ENCODE measurements at places on chromosomes 5 and 9.

DNA sequence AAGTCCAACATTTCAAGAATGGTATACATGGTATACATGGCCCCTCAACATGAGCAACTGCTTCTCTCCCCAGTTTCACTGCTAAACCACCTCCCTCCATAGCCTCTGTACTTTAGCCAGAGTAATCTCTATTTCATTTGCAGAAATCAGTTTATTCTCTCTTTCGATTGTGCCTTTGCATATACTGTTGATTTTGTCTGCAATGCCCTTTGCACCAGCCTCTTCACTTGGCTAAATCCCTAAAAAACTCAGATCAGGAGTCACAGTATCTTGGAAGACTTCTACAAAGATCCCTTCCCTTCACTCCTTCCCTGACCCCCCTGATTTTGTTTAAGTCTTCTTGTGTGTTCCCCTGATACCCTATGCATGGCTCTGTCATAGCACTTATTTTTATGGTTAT lies 4.9 kb upstream of the CCNG1 start:
- no peak for DNase-seq

- DNase-seq = no peak
These were observed 248.1 kb downstream of the IRX1 start for GRCh38 chr5:3843706-3844105.

- no peak for DNase-seq
These were observed 25.1 kb downstream of the EXD3 start for GRCh38 chr9:137397675-137398423.

- no peak for DNase-seq
These were observed 125.9 kb downstream of the TRIM32 start for GRCh38 chr9:116813031-116813300.

GRCh38 chr9:106020186-106020585 lies 325.8 kb downstream of the TMEM38B start:
- no peak for DNase-seq
